Pons (tissue), 1 donor: ENCODE measurements at places on chromosomes 5 and 9.
A peak's percentile ranks its signal among the peaks of the same experiment; 100 is the strongest.

- peak; percentile 80 for DNase-seq
Measured at GRCh38 chr9:33065157-33066076, 11.1 kb downstream of the SMU1 start.

- no peak for DNase-seq
Measured at GRCh38 chr5:179237770-179238627, 107.3 kb downstream of the ADAMTS2 start.

- peak; percentile 20 for DNase-seq
Measured at GRCh38 chr9:121122246-121123032, 47.7 kb downstream of the CNTRL start.

GRCh38 chr9:93651521-93651950 is 75.2 kb downstream of the PHF2 start:
- no peak for DNase-seq

GRCh38 chr5:64840958-64841357 is 72.2 kb downstream of the CWC27 start:
- DNase-seq, result no peak

DNA sequence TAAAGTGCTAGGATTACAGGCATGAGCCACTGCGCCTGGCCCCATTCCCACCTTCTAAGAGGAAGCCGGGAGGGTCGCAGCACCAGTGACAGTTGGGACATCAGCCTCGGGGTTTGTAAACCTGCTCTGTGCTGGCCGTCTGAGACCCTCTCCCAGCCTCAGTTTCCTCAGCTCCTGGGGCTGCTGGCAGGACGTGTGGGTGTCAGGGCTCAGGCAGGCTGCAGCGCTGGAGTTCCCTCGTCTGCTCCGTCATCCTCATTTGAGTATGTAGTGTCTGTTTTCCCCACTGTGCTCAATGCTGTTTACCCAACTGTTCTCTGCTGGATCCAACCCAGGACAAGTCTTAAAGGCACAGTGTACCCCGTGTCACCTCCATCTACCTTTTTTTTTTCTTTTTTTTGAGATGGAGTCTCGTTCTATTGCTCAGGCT is 2.0 kb upstream of the NINJ1 start:
- DNase-seq, result peak; percentile 62

GRCh38 chr9:33379666-33380389 is 22.5 kb downstream of the AQP7 start:
- no peak for DNase-seq

DNA sequence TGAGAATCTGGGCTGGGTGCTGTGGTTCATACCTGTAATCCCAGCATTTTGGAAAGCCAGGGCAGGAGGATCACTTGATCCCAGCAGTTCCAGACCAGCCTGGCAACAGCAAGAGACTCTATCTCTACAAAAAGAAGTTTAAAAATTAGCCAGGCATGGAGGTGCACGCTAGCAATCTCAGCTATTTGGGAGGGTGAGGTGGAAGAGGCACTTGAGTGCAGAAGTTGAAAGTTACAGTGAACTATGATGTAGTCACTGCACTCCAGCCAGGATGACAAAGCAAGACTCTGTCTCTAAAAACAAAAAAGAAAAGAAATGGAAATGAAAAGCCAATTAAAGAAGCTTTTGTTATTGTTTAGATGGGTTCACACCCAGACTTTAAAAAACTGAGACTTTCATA is 131.6 kb upstream of the RASA1 start:
- no peak for DNase-seq

- peak; percentile 72 for DNase-seq
Measured at GRCh38 chr9:127862075-127863011, 7.9 kb upstream of the ENG start.

DNA sequence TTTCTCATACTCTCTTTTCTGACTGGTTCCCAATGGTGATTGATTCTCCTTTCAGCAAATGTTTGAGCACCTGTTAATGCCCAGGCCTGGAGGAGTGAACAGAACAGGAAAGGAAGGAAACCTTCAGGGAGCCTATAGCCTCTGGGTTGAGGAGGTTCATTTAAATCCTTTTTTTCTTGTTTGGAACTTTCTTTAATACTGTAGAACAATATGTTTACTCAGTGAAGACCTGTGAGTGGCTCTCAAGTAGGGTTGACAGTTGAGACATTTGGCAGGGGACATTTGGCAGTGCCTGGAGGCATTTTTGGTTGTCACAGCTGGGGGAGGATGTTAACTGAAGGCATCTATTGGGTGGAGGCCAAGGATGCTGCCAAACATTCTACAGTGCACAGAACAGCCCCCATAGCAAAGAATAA is 6.1 kb upstream of the FAM120AOS start:
- no peak for DNase-seq

DNA sequence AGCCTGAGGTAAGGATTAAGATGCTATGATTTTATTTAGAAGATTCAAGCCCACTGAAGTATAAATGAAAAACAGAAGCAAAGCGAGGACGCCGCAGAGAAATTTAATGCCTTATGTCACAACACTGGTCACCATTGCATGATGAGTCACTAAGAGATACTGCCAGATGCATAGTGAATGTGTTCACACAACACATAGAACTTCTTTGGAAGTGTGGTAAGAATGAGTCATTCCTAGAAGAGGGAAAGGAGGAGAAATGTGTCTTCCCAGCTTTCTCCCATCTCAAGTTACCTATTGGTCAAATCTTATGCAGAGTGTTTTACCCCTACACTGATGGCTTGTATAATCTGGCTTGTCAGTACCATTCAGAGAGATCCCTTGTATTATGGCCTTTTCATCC is 465.3 kb upstream of the ARRDC3 start:
- no peak for DNase-seq

GRCh38 chr5:77103457-77103856 is 16.4 kb upstream of the ZBED3 start:
- DNase-seq, result no peak

DNA sequence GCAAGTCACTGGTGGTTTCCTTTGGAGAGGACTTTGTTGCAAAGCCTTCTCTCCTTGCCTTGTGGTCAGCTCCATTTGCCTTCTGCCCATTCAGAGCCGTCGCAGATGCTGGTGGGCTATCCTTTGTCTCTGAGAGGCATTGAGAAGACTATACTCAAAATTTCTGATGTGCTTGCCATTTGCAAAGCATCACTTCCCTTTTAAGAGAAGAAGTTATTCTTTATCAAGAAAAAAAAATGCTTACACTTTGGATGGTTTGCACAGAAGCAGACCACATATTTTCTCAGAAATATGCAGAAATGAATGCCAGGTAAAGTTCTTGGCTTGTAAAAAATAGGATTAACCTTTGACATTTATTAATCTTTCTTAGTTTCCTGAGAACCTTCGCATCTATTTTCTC is 195.8 kb upstream of the KLF4 start:
- no peak for DNase-seq

- DNase-seq, result no peak
Measured at GRCh38 chr9:6620796-6621195, 24.7 kb downstream of the GLDC start.

GRCh38 chr5:21159510-21160059 is 1171.6 kb upstream of the CDH18 start:
- no peak for DNase-seq

- no peak for DNase-seq
Measured at GRCh38 chr5:8907168-8907868, 638.6 kb downstream of the SEMA5A start.

DNA sequence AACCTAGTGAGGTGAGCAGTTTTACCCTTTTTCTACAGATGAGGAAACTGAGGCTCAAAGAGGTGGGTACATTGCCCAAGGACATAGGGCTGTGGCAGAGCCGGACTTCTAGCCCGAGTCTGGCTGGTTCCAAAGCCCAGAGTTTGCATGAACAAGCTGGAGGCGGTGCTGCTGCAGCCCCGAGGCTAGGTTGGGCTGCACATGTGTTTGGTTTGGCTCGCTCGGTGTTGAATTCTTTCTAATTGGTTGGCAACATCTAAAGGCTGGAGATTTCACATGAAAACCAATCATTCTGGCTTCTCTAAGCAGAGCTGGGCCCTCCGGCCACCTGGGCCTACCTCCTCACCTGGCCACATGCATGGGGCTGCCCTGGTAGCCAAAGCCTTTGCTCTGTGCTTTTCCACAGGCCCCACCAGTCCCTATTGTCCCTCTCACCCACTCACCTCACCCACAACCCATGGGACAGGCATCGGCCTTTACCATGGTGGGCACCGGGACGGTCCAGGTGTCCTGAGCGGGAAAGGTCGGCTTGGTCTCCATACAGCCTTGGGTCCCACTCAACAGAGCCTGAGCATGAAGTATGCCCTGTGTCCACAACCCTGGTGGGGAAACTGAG is 262.3 kb downstream of the NSG2 start:
- no peak for DNase-seq

DNA sequence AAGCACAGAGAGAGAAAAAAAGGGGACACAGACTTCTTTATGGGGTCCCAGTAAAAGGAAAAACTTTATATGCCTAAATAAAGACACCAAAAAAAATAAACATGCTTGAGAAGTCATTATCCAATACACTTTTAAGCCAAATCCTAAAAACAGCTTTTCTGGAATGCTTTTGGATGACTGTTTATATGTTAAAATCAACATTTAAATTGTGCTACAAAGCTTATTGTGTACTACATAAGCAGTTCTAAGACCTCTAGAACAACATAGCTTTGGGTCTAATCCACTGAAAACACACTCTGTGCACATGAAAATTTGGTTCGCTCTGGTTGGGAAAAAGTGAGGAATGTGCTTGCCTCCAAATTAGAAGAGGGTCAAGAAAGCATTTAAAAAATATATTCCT is 92.5 kb downstream of the EBF1 start:
- DNase-seq, result no peak

DNA sequence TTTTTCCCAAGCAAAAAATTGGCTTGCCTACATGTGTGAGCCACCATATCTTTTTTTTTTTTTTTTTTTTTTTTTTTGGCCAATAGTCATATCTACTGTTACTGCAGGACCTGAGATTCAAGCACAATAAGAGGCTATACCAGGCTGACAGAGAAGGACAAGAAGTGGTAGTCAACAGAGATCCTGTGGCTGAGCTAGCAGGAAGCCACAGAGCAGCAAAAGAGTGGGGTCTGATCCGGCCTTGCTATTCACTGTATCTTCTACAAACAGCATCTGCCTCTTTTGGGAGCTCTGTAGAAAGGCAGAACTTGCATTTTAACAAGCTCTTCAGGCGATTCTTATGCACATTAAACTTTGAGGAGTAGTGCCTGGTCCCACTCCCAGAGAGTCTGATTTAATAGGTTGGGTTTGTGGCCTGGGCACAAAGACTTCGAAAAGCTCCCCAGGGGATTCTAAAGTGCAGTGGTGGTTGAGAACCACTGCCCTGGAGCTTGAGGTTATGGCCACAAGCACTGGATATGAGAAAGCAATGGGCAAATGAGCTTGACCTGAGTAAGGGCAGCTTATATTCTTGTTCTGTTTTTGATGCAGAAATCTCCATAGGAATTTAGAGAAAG is 162.8 kb downstream of the PIK3R1 start:
- DNase-seq, result no peak
